ENCODE measurements at places on chromosomes 4 and X. TPM values are rescaled to one million over a fixed set of nuclear protein-coding genes. Genes with fewer than 3 reads are reported as not detected.

DNA sequence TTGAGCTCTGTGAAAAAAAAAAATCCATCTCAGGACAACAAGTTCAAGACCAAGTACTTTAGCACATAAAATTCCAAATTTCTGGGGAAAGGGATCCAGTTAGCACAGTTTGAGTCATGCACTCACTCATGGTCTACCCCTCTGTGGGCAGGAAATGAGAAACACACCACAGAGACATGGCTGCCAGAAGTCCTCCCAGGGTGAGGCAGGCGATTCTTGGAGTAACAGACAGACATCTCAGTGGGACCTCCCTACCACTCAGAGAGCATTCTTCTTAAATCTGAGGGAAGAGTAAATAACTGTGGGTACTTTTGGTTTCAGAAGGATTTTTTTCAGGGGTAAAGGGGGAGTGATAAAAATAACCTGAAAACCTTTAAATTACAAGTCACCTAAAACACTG lies 14.1 kb downstream of the CXCL1 start:
- DNase-seq: no peak

DNA sequence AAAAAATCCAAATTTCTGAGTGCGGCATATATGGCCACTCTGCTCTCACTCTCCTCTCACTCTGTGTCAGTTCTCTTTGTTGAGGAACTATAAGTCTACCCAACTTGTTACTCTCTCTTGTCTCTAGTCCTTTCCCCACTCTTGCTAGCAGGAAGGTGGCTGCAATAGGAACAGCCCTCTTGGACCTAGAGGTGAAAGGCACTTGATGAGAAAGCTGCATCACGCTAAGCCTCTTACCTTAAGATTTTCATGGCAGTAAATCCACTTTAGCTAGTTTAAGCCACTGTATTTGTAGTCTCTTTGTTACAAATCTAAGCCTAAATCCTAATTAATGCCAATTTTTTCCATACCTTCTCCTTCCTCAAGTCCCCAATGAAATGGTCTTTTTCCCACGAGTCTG lies 189.9 kb downstream of the NKX6-1 start:
- DNase-seq: no peak

- DNase-seq: no peak
Measured at GRCh38 chr4:40546969-40547788, 82.5 kb downstream of the RBM47 start.

- DNase-seq: no peak
Measured at GRCh38 chr4:121829511-121829910, 5.8 kb upstream of the CCNA2 start.

DNA sequence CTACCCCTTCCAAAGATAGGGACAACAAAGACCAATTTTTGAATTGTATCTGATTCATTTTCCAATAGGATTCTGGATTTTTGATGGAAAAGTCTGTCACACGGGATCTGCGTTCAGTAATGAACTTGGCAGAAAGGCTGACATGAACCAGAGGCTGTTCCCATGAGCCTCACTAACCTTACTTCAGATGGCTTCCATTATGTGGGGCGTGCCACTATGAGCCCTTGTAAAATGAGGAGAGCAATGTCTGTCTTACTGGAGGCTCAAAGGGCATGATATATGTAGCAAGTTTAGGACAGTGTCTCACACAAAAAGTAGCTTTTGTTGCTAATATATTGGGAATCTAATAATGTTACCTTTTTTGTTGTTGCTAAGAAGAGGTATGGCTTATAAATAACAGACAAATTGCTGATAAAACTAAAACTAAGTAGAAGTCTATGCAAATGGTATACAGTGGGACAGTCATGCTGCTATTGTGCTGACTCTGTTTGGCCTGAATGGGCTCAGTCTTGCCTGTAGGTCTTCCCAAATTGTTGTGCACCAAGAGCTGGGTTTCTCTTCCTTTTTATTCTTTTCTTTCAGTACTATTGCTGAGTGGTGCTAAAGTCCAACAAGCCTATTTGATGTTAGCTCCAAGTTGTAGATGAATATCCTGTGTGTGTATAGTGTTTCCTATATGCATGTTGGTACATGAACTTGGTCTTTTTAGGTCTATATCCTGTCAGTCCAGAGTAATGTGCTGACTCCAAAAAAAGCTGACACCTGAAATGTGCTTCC lies 132.1 kb downstream of the SPRY1 start:
- DNase-seq: peak; percentile 47

- peak; percentile 15 for DNase-seq
Measured at GRCh38 chrX:31508338-31508737, 436.5 kb upstream of the FTHL17 start.

DNA sequence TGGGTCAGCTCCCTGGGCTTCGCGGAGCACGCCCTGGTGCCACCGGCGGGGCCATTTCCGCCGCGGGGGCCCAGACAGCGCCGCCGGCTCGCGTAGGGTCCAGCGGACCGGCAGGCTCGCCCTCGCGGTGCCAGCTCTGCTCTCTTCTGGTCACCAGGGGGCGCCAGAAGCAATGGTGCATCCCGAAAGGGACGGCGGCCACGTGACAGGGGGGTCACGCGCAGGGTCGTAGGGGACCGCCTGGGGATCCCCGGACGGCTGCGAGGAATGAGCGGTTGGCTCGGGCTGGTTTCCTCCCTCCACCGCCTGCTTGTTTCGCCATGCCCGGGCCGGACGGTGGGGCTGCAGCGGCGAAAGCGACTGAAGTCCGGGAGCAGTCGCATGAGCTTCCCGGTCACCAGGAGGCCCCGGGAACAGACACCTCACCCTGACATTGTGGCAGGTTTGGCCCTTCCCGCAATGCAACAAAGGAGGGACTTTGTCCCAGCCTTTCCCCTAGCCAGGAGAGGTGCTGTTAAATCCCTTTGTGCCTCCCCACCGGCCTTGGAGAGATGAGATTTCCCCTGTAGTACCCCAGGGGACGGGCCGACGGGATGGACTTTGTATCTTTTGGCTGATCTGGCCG lies 15.8 kb downstream of the ZCCHC12 start:
- DNase-seq: no peak

GRCh38 chr4:15755321-15756155 lies 22.6 kb upstream of the CD38 start:
- DNase-seq: no peak

- peak; percentile 12 for DNase-seq
Measured at GRCh38 chr4:140952717-140953116, 180.6 kb downstream of the RNF150 start.

GRCh38 chrX:125628435-125628834 lies 308.8 kb downstream of the TEX13C start:
- DNase-seq: no peak

- no peak for DNase-seq
Measured at GRCh38 chr4:76614589-76614988, 179.6 kb downstream of the SHROOM3 start.

DNA sequence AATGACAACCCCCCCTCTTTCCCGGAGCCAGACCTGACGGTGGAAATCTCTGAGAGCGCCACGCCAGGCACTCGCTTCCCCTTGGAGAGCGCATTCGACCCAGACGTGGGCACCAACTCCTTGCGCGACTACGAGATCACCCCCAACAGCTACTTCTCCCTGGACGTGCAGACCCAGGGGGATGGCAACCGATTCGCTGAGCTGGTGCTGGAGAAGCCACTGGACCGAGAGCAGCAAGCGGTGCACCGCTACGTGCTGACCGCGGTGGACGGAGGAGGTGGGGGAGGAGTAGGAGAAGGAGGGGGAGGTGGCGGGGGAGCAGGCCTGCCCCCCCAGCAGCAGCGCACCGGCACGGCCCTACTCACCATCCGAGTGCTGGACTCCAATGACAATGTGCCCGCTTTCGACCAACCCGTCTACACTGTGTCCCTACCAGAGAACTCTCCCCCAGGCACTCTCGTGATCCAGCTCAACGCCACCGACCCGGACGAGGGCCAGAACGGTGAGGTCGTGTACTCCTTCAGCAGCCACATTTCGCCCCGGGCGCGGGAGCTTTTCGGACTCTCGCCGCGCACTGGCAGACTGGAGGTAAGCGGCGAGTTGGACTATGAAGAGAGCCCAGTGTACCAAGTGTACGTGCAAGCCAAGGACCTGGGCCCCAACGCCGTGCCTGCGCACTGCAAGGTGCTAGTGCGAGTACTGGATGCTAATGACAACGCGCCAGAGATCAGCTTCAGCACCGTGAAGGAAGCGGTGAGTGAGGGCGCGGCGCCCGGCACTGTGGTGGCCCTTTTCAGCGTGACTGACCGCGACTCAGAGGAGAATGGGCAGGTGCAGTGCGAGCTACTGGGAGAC lies 1.6 kb downstream of the PCDH10 start:
- peak; percentile 22 for DNase-seq

DNA sequence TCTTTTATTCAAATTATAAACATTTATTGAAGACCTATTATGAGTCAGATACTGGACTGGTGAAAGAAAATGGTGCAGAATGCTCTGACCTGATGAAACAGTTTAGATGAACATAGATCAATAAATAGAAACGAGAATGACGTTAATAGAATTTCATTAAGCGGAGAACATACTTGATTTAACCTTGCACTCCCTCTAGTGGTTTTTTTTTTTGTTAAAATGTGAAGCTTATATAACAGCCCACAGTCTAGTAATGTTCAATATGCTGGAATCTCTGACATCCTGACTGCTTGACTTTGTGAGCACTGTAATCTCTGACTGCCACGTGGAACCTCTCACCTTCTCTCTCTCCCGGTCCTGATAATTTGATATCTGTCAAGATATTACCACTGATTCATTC lies 32.3 kb downstream of the HDAC8 start:
- DNase-seq: no peak

- no peak for DNase-seq
Measured at GRCh38 chr4:17098401-17098800, 200.0 kb upstream of the LDB2 start.

DNA sequence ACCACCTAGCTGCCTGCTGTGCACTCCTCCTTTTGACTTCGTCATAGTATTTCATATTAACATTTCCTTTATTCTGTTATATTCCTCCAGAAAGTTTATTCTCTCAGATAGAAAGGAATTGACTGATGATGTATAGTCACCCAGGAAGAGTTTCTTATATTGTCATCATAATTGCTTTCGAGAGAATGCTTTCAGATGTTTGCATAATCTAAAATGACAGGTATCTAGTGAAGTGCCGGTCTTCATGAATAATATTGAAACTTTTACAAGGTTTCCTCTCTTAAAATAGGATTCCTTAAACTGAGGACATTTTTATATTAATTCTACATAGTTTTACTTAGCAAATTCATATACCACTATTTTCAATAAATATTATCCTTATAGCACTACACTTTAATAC lies 10.1 kb downstream of the SEC24D start:
- no peak for DNase-seq

DNA sequence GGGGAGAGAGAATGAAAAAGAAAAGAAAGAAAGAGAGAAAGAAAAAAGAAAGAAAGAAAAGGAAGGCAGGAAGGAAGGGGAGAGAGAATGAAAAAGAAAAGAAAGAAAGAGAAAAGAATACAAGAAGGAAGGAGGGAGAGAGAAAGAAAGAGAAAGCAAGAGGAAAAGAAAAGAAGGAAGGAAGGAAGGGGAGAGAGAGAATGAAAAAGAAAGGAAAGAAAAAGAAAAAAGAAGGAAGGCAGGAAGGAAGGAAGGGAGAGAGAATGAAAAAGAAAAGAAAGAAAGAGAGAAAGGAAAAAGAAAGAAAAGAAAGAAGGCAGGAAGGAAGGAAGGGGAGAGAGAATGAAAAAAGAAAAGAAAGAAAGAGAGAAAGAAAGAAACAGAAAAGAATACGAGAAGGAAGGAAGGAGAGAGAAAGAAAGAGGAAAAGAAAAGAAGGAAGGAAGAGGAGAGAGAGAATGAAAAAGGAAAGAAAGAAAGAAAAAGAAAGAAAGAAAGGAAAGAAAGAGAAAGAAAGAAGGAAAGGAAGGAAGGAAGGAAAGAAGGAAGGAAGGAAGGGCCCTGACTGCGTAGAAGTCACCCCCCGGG lies 15.1 kb upstream of the P2RY8 start:
- no peak for DNase-seq

- DNase-seq: no peak
Measured at GRCh38 chr4:2592572-2592971, 56.1 kb downstream of the FAM193A start.

DNA sequence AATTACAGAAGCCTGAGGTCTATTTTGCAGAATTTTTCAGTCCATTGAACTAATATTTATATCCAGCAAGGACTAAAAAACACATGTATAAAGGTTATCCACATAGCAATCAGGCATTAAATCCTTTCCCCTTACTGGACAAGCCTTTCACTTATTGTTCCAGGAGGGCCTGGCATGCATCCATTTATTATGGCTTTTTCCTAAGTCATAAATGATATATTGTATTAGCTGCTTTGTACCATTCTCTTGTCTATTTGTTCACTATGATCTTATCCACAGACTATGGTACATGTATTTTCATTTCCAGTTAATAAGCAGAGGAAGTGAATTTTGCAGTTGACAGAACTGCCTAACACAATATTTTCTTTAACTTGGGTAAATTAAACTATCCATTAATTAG lies 105.4 kb upstream of the ANK2 start:
- DNase-seq: no peak

- DNase-seq: no peak
Measured at GRCh38 chr4:46249106-46249505, 125.3 kb upstream of the GABRG1 start.

GRCh38 chr4:93710101-93710846 lies 118.3 kb upstream of the ATOH1 start:
- peak; percentile 6 for DNase-seq

GRCh38 chr4:168562041-168562571 lies 65.3 kb downstream of the PALLD start:
- DNase-seq: no peak

Gene DUSP9
- 1.7 TPM for total RNA-seq

Gene FRMD7
- not detected for total RNA-seq

Gene MCUB
- 20.9 TPM for total RNA-seq

Gene C1GALT1C1
- 12.7 TPM for total RNA-seq

Gene SOD3
- not detected for total RNA-seq

Gene KIF4A
- 19.1 TPM for total RNA-seq

Measured in foreskin keratinocyte (primary cell).